ENCODE measurements at places on chromosomes 3 and 15.

DNA sequence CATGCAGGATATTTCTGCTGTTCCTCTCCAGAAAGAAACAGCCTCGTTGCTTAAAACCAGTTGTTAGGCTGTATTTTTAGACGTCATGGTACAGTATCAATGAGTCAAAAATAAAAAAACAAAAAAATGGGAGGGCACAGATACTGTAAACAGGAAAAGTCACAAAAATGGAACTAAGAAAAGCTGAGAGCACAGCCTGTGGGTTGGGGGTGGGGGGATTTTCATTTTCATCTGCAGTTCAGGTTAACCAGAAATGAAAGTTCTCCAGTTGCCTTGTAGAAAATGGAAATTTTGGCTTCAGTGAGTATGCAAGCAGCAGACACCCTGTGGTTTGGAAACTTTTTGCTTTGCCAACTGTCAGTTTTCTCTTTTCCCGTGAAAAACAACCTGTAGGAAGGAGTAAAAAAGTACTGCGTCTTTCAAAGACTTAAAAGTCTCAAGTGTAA lies 59.0 kb downstream of the FRMD4B start:
- no peak for DNase-seq

DNA sequence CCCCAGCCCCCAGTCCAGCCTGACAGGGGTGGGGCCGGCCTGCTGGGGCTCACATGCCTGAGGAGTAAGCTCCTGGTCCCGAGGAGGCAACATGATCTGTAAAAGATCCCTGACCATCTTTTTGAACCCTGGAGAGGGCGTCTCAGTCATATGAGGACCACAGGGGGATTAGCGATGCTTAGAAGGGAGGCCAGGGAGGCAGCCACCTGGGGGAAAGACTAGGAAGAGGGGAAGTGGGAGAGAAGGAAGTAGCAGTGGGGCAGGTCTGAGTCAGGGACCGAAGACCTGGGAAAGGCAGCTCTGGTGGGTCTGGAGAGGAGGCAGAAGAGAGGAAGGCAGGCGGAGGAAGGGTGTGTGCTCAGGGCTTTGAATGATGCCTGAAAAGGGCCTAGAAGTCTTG lies 18.9 kb downstream of the PIF1 start:
- no peak for DNase-seq

DNA sequence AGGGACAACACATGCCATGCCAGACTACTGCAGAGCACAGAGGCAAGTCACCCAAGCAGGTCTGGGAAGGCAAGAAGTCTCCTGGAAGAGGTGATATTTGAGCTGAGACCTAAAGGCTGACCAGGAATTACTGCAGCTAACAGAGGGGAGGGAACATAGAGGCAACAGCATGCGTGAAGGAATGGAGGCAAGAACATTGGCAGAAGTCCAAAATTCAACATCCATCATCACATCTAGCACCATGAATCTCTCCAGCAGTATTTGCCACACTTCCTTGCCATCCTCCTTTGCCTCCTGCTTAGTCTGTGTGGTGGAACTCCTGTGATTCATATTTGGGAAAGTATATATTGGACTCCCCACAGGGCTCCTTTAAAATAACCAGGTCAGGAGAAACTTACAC lies 870 bp upstream of the TSEN2 start:
- no peak for DNase-seq

GRCh38 chr15:64912379-64913325 lies 950 bp downstream of the ANKDD1A start:
- no peak for DNase-seq

DNA sequence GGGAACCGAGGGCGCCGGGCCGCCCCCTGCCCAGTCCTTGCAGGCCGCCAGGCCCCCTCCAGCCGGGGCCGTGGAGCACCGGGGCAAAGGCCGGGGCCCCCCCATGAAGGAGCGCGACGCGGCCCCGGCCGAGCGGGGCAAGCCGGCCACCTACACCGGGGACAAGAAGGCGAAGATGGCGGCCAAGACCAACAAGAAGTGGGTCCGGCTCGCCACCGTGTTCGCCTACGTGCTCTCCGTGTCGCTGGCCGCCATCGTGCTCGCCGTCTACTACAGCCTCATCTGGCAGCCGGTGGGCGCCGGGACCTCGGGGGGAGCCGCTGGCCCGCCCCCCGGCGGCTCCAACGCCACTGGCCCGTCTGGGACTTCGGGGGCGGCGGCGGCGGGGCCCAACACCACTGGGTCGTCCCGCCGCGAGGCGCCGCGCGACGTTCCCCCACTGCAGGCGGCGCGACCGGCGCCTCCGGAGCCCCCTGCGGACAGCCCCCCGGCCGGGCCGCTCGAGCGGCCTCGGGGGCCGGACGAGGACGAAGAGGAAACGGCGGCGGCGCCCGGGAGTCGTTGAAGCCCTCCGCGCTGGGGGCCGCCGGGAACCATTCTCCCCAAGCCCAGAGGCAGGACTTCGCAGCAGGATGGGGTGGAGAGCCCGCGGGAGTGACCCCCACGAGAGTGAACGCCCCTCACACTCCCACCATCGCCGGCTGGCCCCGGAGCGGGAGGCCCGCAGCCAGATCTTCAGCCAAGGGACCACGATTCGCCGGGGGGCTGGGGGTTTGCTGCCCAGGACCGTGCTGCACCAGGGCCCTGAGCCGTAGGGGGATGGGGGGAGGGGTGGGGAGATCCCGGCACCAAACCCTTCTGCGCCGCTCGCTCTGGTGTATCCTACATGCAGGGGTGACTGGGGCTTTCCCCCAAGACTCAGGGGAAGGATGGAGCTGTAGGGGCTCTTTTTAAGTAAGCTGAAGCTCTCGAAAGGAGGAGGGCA lies 753 bp downstream of the INAFM2 start:
- peak; percentile 7 for DNase-seq

GRCh38 chr15:58701376-58701775 lies 48.1 kb downstream of the ADAM10 start:
- DNase-seq, result no peak

DNA sequence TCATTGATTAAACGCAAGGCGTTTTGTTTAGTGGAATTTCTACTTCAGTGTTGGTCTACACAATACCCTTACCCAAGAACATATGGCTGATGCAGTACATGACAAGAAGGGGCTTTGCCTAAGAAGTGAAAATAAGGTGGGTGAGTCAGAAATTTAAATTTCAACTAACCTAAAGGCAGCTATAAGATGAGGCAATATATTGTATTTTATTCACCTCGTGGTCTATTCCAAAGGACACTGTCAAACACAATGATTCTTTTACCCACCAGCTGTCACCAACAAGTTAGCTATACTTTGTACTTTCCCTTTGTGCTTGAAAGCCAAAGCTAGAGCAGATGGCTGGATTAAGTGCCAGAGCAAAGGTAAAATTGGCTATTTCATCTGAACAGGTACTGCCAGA lies 10.9 kb upstream of the SETMAR start:
- DNase-seq, result no peak
